ENCODE measurements at places on chromosomes 5 and 9.

GRCh38 chr9:78563269-78563668, 266.3 kb downstream of the PSAT1 start:
- no peak for DNase-seq

DNA sequence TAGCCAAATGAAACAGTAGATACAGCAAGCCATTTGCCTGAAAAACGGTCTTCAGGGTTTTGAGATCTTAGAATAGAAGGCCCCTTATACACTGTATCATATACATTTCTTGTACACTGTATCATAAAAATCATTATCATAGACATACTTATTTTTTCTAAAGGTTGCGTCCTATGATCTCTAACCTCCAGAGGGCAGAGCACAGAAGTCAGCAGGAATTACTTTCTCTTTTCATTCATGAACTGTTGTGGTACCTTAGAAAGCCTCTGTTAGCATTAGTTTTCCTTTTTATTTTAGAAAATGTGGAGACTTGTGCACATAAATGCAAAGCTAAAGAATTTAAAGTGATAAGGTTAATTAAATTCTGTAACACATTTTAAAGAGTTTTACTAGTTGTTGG, 115.4 kb downstream of the OXCT1 start:
- no peak for DNase-seq

DNA sequence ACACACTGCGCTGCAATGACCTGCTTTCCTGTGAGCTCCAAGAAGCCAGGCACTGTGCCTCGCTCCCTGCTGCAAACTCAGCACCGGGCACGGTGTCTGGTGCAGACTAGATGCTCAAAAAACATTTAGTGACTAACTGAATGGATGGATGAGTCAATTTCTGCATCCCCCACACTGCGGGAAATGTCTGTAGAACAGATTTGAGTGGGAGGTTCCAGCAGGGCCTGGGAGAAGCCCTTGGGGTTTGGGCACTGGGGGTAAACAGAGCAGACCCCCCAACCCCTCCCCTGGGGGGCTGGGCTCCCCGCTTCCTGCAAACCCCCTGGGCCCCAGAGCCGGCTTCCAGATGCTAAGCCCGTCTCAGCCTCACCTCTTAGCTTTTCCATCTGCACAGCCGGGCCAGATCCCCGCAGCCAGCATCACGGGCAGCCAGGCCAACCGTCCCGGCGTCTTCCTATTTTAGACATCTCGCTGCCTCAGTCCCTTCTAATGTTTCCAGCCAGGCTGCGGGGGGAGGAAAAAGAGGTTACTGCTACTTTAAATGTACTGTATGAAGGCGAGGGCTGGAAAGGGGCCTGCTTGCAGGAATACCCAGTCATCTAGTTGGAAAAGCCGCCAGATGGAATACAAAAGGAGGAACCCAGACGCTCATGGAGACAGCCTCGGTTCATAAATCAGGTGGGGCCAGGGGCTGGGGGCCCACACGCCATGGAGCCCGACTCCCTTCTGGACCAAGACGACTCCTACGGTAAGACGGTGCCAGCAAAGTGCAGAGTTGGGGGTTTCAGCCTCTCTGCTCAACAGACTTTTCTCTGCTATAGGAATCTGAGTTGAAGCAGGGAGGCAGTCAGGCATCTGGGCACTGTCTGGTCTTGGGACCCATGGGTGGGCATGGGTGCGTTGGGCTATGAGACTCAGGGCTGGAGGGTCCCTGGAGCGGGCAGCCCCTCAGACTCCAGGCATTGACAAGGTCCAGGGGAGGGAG, 67.1 kb upstream of the GGTA1 start:
- no peak for DNase-seq

DNA sequence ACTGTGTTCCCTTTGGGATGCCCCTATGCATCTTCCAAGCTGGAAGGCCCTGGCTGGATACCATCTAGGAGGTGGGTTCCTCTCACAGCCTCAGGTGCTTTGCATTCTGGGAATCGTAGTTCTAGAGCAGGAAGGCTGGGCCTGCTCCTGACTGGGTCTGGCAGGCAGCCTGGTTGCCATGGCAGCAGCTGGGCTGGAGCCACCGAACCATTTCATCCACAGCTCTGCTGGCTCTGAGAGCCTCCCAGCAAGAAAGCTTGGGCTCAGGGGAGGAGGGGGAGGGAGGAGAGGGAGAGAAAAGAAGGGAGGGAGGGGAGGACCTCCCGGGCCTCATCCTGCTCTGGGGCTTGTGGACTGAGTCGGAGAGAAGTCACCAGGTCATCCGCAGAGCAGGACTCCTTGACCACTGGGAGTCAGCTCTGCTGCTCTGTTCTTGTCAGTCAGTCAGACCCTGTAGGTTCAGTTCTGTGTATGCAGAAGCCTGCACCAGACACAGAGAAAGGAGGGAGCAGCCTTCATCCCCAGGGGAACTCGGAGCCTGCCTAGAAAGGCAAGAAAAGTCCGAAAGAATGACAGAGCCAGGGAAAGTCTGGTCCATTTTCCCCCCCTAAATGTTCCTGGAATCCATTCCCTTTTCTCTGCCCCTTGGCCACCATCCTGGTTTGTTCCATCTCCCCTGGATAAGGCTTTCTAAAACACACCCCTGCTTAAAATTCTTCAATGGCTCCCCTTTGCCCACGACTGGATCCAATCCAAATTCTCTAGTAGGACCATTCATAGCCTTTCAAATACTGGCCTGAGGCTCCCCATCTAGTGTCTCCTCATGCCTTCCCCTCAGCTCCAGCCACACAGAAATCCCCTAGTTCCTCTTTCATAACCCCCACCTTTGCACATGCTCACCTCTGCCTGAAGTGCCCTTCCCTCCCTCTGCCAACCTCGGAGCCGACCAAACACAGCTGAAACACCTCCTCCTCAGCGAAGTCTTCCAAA, 65.4 kb upstream of the ARAP3 start:
- no peak for DNase-seq

- no peak for DNase-seq
Observed at GRCh38 chr9:86749894-86750255, 197.4 kb downstream of the GAS1 start.

GRCh38 chr5:119016125-119016774, 27.9 kb upstream of the DTWD2 start:
- DNase-seq: no peak

- DNase-seq: peak; percentile 22
Observed at GRCh38 chr9:125977223-125977622, 230.1 kb downstream of the PBX3 start.

- no peak for DNase-seq
Observed at GRCh38 chr5:157047898-157048297, 11.0 kb downstream of the HAVCR1 start.

DNA sequence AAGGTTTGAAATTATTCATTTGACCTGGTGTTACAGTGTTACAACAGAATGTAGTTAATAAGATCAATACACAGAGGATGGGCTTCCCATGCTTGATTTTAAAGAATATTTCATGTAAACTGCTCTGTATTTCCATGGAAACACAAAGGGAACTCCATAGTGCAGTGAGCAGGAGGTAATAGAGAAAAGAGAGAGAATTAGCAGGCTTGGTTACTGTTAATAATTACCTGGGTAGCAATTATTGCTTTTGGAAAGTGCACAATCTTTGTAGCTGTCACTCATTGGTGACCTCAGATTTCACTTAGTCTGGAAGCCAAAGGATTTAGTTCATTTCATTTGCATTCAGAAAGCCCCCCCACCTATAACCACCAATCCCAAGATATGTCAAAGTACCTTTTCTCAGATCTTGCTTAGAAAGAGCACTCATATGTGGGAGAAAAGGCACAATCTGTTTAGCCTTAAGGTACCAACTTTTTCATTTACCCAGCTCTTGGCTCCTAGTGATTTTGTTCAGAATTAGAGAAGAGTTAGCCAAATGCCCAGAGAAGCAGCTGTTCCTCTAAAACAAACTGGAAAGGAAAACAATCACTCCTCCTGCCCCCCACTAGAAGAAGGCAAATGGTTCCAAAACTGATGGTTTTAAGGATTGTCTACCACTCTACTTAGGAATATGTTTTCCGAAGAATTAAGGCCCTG, 234.5 kb upstream of the SLC24A2 start:
- no peak for DNase-seq

DNA sequence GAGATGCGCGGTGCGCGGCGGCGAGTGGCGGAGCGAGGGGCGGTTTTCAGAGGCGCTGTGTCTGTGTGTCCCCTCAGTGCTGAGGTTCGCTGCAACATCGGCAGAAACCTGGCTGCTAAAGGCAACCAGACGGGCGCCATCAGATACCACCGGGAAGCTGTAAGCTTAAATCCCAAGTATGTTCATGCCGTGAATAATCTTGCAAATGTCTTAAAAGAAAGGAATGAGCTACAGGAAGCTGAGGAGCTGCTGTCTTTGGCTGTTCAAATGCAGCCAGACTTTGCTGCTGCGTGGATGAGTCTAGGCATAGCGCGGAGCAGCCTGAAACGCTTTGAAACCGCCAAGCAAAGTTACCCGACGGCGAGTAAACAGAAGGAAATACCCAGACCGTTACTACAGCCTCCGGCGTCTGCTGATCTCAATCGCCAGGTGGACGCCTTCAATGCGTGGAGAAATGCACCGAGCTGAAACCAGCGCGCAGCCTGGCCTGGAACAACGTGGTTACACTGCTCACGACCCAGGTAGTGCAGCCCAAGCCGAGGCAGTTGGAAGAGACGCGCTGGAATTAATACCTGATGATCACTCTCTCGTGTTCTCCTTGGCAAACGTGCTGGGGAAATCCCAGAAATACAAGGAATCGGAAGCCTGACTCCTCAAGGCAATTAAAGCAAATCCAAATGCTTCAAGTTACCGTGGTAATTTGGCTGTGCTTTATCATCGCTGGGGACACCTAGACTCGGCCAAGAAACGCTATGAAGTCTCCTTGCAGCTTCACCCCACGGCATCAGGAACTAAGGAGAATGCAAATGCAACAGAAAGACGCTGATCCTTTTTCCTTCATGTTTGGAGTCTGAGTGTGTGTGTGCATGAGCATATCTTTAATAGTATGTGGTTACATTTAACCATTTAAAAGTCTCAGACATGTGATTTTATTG, 15.9 kb downstream of the OR2V1 start:
- no peak for DNase-seq

GRCh38 chr5:109713453-109713852, 23.7 kb downstream of the MAN2A1 start:
- no peak for DNase-seq

DNA sequence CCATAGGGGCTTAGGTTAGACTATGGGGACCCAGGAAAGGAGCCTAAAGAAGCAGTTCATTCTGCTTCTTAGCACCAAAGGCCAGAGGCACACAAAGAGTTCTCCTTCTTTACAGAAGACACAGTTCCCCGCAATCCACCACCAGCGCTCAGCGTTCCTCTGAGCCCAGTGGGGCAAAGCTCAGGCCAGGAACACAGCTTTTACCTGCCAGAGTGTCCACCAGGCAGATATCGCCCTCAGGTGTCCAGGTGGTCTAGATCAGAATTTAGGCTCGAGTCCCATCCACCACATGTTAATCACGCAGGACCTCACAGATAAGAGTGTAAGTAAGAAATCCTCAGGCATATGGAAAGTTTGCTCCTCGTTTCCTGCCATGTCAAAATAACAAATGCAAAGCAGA, 53.0 kb downstream of the UBE2QL1 start:
- no peak for DNase-seq

GRCh38 chr5:93161661-93162654, 419.1 kb downstream of the NR2F1-AS1 start:
- DNase-seq: peak; percentile 28

- DNase-seq: no peak
Observed at GRCh38 chr5:122022966-122023365, 55.1 kb downstream of the LOX start.

DNA sequence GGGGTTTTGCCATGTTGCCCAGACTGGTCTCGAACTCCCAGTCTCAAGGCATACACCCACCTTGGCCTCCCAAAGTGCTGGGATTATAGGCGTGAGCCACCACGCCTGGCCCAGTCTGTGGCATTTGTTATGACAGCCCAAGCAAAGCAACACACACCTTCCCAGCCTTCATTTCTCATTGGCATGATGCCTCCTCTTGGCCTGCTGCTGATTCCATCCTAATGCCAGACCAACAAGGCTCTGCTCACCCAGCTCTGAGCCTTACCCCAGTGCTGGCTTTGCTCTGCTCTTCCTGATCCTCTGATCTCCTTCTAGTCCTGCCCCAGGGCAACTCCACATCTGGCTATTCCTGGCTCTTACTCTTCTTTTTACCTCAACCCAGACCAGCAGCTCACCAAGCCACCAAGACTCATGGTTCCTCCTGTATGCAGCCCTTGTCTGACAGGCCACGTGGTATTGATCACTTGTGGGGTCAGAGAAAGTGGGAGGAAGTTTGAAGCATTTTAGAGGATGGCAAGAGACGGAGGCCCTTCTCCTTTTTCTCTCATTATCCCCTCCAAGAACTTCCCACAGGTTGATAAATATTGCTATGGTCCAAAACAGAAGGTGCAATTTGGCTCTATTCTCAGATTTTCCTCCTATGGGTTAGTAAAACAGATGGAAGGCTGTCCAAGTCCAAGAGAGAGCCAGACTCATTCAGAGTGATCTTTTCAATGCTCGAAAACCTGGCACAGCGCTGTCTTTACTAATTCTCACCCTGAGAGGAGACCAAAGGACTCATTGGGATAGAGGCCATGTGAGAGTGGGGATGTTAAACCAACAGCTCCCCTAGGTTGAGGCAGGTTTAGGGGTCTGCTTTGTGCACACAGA, 958 bp downstream of the CD180 start:
- no peak for DNase-seq

GRCh38 chr9:13878241-13878711, 435.7 kb downstream of the NFIB start:
- DNase-seq: no peak

- DNase-seq: peak; percentile 91
Observed at GRCh38 chr9:95457769-95458168, 59.0 kb downstream of the PTCH1 start.

DNA sequence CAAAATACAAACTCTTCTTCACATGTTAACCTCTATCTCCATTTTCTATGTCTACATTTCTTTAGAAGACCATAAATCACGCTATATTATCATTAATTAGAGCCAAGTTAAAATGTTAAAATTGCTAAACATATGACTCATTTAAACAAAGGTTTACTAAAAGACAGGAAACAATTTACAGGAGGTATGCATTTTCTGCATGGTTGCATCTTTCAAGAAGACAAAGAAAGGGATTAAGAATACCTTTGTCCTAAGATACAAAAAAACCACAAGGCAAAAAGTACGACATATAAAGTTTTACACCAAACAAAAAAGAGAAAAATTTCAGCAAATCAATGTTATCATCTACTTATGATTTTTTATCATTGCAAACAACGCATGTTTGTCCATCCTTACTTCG, 324.4 kb downstream of the PDE4D start:
- DNase-seq: no peak

DNA sequence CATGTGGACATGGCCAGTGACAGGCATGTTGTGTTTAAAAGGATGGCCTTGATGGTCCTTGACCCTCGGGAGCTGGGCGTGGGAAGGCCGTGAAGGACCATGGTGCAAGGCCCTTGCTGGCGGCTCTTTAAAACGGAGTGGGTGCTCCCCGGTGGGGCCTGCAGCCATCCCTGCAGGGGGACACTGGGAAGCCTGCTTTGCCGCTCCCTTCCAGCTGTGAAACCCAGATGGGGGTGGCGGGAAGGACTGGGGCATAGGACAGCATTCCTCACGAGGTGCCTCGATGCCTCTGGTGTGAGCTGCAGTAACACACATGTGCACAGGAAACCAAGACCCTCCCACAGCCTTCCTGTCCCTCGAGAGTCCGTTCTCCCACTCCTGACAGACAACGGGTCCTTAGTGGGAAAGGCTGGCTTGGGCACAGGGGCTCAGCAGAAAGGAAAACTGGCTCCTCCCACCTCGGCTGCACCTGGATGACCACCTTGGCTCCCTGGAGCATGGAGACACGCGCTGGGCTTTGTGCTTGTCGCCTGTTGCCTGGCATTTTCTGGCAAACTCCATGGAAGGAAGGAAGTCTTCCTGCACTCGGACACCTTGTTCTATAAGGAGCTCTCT, 30.3 kb upstream of the IRX4 start:
- peak; percentile 41 for DNase-seq

- DNase-seq: no peak
Observed at GRCh38 chr5:137442660-137443059, 56.5 kb downstream of the SPOCK1 start.

Data from SJSA1 (cell line).